MM.1S (cell line): ENCODE measurements at places on chromosomes 4 and X.
A peak's percentile ranks its signal among the peaks of the same experiment; 100 is the strongest.

- no peak for DNase-seq
Measured at GRCh38 chrX:8084006-8084405, 87.1 kb downstream of the VCX2 start.

GRCh38 chr4:144650311-144651005 is 4.5 kb downstream of the HHIP start:
- no peak for DNase-seq

DNA sequence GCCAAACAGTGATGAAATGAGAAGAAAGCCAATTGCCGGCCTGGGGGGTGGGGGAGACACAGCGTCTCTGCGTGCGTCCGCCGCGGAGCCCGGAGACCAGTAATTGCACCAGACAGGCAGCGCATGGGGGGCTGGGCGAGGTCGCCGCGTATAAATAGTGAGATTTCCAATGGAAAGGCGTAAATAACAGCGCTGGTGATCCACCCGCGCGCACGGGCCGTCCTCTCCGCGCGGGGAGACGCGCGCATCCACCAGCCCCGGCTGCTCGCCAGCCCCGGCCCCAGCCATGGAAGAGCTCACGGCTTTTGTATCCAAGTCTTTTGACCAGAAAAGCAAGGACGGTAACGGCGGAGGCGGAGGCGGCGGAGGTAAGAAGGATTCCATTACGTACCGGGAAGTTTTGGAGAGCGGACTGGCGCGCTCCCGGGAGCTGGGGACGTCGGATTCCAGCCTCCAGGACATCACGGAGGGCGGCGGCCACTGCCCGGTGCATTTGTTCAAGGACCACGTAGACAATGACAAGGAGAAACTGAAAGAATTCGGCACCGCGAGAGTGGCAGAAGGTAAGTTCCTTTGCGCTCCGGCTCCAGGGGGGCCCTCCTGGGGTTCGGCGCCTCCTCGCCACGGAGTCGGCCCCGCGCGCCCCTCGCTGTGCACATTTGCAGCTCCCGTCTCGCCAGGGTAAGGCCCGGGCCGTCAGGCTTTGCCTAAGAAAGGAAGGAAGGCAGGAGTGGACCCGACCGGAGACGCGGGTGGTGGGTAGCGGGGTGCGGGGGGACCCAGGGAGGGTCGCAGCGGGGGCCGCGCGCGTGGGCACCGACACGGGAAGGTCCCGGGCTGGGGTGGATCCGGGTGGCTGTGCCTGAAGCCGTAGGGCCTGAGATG is at the start of gene SHOX:
SHOX (plus strand) TSS at position 180 of the 885 bp plus-strand sequence; CDS start at position 287, 107 bp downstream.
- no peak for DNase-seq

GRCh38 chr4:159856451-159856850 is 753.6 kb downstream of the RAPGEF2 start:
- no peak for DNase-seq

DNA sequence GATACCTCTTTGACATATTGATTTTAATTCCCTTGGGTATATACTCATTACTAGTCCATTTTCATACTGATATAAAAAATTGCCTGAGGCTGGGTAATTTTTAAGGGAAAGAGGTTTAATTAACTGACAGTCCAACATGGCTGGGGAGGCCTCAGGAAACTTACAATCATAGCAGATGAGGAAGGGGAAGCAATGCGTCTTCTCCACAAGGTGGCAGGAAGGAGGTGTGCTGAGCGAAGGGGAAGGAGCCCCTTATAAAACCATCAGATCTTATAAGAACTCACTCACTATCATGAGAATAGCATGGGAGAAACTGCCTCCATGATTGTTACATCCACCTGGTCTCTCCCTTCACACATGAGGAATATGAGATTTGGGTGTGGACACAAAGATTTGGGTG is 42.4 kb downstream of the MSX1 start:
- no peak for DNase-seq

DNA sequence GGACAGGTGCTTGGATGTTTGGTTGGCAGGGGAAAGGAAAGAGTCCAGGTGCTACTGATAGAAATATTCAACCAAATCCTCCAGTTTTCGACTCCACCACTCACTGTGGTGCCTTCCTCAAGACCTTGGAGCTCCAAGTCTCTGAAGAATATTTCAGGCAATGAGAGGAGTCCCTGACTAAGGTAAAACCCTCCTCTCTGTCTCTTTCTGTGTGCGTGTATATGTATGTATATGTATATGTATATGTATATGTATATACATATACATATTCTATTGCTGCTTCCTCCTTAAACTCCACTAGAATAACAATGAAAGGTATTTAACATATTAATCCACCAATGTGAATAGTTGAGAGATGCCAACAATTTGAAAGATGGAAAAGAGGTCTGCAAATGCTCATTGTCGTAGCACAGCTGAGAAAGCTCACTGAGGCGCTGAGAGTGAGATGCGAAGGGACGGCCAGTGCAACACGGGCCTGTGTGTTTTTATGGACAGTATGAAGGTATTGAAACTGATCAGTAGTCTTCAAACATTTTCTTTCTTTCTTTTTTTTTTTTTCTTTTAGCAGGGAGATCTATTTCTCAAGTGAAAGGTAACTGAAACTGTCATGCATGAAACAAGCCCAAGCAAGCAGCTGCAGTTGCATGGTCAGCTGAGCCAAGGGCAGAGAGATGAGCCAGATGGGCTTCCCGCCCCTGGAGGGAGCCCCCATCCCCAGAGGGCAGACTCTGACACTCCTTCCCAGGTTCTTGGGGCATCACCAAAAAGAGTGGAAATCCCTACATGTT is 41.1 kb upstream of the HS3ST1 start:
- DNase-seq: peak; percentile 68

GRCh38 chr4:37601531-37601930 is 84.6 kb downstream of the RELL1 start:
- DNase-seq: no peak

GRCh38 chr4:76292730-76293129 is 13.8 kb upstream of the STBD1 start:
- DNase-seq: no peak

- DNase-seq: no peak
Measured at GRCh38 chrX:107574711-107575110, 53.6 kb upstream of the PRPS1 start.

GRCh38 chr4:13298655-13299054 is 185.5 kb downstream of the RAB28 start:
- DNase-seq: no peak

DNA sequence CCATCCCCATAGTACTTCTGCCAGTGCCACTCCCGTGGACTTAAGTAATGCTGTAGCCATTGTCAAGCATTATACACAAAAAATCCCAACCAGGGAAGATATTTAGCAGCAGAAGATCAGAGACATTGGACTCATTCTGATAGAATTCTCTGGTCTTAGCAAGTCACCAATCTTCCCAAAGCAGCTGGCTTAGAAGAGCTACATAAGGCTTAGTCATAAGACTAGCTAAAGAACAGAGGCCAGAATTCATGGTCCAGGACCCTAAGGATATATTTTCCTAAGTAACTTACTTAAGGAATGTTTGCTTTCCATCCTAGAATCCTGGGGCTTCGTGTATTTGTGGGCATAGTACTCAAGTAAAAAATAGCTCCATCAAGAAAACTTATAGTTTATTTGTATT is 100.3 kb upstream of the SLIT2 start:
- DNase-seq: no peak

DNA sequence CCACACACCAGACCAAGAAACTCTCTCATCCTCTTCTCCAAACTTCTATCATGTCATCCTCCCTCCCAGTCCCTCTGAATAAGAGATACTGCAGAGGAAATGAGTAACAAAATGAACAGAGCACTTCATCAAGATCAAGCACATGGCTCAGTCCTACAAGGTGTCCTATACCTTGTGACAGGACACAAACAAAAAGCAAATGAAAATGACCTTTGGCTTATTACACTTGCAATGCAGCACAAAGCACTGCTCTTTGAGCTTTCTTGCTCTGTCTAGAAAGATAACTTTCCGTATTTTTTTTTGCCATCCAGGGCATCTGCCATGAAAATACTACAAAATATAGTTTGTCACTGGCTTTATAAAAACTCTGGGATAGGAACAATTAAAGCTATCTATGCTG is 402.7 kb downstream of the HNRNPD start:
- no peak for DNase-seq

DNA sequence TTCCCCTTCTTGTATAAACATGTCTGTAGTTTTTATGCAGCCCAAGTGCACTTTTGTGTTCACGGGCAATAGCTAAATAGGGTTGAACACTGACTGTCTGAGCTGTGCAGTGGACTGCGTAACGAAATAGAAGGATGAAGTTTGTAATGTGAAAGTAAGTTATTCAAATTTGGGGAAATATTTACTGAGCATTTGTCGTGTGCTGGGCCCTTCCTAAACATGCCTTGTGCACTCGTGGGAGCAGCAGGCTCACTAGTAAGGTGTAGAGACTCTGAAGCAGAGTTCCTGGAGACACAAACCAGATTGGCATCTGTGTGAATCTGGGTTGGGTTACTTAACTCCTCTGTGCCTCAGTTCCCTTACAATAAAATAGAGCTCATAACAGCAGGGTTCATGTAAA is 51.7 kb upstream of the C1QTNF7 start:
- DNase-seq: no peak
